ENCODE measurements at places on chromosomes 7 and 10.

DNA sequence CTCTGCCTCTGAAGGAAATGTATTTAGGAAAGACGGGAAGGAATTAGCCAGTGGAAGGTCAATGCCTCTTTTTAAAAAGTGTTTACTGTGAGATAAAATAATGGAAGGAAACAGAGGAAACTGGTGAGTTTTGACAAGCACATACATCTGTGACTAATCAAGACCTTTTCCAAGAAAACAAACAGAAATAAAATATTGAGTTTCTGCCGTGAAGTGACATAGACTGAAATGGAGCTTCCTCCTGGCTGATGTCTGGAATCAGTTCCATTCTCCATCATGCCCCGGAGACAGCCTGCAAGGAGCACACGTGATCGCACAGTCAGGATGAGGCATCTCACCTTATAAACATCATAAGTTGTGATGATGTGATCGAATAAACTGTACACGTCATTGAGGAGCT, 30.7 kb downstream of the TECTB start:
- no peak for DNase-seq

DNA sequence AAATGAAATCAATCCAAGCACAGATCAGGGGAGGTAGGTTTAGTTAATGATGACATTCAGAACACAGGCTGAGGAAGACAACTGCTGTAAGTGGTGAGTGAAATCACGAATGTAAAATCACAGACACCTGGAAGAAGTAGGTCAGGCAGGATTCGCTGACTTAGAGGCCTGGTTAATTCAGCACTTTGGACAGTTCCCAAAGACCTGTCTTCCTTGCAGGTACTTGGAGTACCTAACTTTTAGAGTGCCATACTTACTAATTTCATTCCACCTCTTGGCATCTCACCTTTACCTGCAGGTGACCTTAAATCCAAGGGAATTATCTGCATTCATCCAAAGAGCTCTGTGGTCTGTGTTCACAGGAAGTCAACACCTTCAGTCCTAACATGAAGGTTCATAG, 822.3 kb downstream of the PHTF2 start:
- DNase-seq: no peak

- no peak for DNase-seq
Measured at GRCh38 chr10:121910673-121911420, 17.0 kb downstream of the ATE1 start.

GRCh38 chr10:44010873-44011602, 362.4 kb upstream of the ZNF32 start:
- no peak for DNase-seq

DNA sequence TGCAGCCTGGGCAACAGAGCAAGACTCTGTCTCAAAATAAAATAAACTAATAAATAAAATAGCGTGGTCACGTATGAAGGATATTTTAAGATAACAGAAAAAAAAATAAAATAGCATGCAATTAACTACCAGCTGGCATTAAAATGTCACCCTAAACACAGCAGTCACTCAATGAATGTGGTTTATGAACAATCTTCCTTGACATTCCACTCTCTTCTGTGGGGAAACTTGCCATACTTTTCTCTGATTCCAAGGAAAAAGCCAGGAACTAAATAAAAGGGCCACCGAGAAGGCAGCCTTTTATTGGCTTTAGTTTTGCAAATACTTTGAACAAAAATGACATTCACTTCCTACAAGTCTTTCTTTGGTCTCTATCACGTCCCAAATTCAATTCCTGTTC, 266.6 kb downstream of the PARD3 start:
- DNase-seq: no peak

GRCh38 chr10:124415210-124415609, 3.5 kb downstream of the OAT start:
- DNase-seq: no peak

GRCh38 chr7:100639995-100640516, 1.3 kb downstream of the TFR2 start:
- DNase-seq: no peak

GRCh38 chr7:43612599-43613589, 30.0 kb downstream of the STK17A start:
- no peak for DNase-seq

DNA sequence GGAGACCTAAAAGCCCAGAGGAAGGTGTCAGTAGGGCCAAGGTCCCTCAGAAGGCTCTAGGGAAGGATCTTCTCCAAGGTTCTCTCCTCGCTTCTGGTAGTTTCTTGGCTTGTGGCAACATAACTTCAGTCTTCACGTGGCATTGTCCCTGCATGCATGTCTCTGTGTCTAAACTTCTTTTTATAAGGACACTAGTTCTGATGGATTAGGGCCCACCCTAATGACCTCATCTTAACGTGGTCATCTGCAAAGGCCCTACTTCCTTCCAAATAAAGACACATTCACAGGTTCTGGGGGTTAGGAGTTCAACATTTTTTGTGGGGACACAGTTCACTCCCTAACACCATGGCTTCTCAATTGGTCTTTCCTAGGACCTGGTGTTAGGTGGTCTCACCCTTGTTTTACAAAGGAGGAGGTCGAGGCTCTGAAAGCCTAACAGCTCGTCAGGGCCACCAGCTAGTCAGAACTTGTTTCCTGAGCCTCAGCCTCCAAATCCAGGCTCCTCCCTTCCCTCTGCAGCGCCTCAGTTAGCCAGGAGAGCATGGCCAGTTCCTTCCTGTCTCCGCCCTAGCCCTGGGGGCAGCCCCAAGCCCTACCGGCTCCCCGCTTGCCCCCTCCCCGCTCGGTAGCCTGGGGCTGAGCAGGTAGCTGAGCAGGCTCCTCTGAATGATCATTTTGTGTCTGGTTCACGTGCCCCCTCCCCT, 109.7 kb upstream of the PPIF start:
- no peak for DNase-seq

DNA sequence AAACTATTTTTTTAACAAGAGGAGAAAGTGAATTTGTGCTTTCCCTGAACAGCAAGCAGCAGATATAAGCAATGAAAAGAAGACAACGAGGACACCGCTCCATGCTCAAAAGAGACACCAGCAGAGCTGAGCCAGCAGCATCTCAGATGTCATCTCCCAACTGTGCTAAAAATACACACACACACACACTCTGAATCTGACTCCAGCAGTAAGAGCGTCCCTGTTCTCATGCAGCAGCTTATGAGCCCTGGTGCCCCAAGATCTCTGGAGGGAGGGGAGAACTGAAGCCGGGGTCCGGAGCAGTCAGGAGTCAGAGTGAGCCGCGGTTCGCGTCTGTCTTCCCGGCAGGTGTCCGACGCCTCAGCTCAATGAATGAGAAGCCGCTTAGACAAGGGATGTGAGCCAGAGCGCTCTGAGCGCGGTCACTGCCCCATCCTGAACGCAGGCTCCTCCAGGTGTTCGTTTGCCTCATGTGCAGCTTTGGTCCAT, 49.2 kb downstream of the SVIL start:
- DNase-seq: no peak

DNA sequence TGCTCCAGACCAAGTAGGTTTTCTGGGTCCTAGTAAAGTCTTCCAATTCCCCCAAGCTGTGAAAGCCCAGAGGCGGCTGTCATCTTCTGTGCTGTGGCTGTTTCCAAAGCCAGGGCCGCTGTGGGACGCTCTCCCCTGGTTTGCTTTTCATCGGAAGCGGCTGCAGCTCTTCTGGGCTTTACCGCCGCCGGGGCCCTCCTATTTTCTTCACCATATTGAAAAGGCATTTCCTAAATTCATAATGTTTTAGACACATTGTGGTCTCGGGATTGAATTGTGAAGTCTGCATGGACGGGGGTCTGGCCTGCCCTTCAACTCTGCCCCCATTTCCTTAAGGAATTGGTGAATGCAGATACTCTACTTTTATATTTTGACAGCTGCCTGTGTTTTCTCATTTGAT, 551.4 kb upstream of the MGMT start:
- no peak for DNase-seq

DNA sequence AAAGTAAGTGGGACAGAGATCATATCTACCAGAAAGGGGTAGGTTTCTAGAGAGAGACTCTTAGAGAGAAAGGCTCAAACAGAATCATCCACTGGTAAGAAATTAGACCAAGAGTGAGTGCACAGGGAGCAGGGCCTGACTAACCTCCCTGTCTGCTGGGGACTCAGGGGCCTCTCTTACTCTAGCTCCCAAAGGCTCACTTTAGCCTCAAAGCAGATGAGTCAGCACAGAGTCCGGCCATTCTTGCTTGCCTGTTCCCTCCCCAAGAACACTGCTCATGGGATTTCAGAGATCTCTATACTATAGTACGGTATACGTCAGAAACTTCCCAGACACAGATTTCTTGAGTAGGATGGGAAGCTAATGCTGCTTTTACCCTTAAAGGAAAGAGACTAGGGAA, 32.7 kb downstream of the RBM28 start:
- DNase-seq: no peak

- DNase-seq: no peak
Measured at GRCh38 chr7:154864523-154864891, 138.4 kb downstream of the PAXIP1 start.

- no peak for DNase-seq
Measured at GRCh38 chr7:12567015-12567414, 3.5 kb upstream of the SCIN start.

- DNase-seq: no peak
Measured at GRCh38 chr10:126905776-126906703, 812 bp downstream of the DOCK1 start.

GRCh38 chr7:16921644-16922257, 40.0 kb upstream of the AGR3 start:
- no peak for DNase-seq

- DNase-seq: no peak
Measured at GRCh38 chr7:34454381-34454780, 203.6 kb upstream of the NPSR1 start.

GRCh38 chr7:75953931-75954330, 39.0 kb downstream of the POR start:
- DNase-seq: no peak

DNA sequence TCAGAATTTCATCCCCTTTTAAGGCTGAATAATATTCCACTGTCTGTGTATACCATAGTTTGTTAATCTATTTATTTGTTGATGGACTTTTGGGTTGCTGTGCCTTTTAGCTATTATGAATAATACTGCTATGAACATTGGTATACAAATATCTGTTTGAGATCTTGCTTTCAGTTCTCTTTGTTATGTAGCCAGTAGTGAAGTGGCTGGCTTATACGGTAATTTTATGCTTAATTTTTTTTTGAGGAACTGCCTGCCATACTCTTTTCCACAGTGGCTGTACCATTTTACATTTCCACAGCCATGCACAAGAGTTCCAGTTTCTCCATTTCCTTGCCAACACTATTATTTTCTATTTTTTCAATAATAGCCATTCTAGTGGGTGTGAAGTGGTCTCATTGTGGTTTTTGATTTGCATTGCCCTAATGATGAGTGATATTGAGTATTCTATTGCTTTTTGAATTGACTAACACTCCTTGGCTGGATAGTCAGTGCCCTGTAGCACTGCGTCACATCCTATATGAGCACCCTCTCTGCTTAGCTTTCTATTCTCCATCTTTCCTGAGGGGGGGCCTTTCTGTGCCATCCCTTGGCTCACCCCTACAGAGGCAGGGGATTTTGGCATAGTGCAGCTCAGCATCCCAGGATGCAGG, 29.4 kb upstream of the RAPGEF5 start:
- DNase-seq: no peak

GRCh38 chr7:491292-491957, 28.2 kb downstream of the PDGFA start:
- DNase-seq: no peak

GRCh38 chr10:114973997-114974396, 36.0 kb downstream of the TRUB1 start:
- no peak for DNase-seq

- DNase-seq: no peak
Measured at GRCh38 chr7:92260248-92260781, 14.5 kb downstream of the ANKIB1 start.

GRCh38 chr10:26861205-26861998, 644 bp upstream of the ABI1 start:
- DNase-seq: no peak

DNA sequence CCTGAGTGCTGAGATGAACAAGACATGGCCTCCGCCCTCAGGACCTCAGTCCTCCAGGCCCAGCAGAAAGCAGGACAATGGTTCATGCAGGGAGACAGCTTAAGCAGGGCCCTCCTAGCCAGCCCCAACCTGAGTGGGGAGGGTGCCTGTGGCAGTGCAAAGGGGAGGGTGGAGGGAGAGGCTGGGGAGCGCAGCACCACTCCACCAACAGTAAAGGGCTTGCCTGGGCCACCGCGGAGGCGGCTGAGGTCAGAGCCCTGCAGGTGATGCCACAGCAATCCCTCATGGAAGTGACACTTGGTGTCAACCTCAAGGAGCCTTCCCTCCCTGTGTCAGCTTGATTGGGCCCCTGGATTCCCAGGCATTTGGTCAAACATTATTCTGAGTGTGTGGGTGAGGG, 89.0 kb upstream of the TCERG1L start:
- DNase-seq: no peak

DNA sequence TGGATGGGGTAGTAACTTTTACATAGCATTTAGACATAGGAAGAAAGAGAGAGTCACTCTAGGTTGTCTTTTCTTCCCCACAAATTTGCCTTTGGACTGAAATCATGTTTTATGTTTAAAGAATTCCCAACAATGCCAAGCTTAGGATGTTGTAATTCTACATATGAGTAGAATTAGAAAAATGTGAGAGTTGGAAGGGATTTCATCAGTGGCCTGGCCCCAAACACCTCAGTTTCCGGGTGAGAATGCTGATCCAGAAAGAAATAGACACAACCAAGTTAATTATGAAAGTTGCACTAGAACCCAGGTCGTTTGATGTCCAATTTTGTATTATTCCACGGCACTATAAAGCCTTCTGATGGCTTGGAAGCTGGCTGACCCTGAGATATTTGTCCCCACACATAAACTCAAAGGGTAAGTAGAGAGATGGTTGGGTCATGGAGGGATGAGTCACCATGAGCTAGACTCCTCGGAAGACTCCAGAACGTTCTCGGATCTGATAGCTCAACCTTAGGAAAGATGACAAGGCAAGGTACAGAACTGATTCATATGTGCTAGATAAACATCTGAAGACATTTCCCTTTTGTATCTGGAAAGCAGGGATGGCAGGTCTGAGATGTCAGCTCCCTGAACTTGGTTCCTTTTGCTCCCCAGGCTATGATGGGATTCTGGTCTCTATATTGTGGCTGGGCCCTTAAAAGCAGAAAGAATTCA, 48.8 kb upstream of the SLC35B4 start:
- no peak for DNase-seq

- DNase-seq: no peak
Measured at GRCh38 chr7:16404636-16405035, 16.7 kb downstream of the CRPPA start.

GRCh38 chr7:1193593-1194424, 33.8 kb upstream of the ZFAND2A start:
- peak; percentile 43 for DNase-seq

DNA sequence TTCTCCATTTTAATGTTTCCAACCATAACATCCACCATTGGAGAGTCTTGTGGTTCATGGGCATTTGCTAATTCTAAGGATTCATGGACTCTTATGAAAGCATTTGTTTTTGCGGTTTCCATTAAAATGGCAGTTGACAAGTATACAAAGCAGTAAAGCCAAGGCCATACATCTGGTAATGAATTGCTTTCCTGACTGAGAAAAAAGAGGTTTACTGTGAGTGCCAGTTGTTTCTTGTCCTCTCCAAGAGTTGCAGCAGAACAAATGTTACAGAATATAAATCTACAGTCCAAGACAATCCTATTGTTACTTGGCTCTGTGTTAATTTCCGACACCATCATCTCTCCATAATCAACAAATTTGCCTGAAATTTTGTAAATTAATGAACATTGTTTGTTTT, 261.3 kb downstream of the SORCS1 start:
- no peak for DNase-seq

Measured in activated gamma-delta T cell treated with Interleukin-2 at 50 U/mL for 16 hours (primary cell).